Prostate gland (tissue), 2 donors: ENCODE measurements at places on chromosomes 7 and 10.

GRCh38 chr7:55272328-55272727 lies 92.8 kb upstream of the LANCL2 start:
- no peak for DNase-seq

- no peak for DNase-seq
Observed at GRCh38 chr10:129796710-129797420, 167.2 kb downstream of the EBF3 start.

GRCh38 chr10:20380401-20380800 lies 516.7 kb downstream of the NEBL start:
- no peak for DNase-seq

GRCh38 chr7:93374345-93374940 lies 142.3 kb downstream of the VPS50 start:
- DNase-seq: no peak

DNA sequence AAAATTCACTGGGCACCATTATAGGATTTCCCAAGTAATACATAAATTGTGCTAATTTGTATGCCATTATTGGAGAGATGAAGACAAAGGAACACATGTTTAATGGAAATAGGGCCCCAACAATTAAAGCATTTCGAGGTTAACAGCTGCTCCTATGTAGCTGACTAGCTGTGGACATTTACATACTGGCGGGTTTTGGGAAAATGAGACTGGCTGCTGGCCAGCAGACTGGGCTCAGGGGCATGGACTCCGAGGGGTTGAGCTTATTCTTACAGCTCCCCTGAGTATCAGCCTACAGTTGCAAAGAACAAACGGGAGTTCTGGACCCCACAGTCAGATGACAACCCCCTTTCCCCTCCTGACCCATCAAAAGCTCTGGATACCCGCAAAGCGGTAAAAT lies 91.9 kb upstream of the MYO3A start:
- DNase-seq: no peak

- DNase-seq: no peak
Observed at GRCh38 chr10:80894797-80895467, 357.2 kb downstream of the SH2D4B start.
